Hematopoietic multipotent progenitor cell treated with erythropoietin and hydrocortisone succinate and interleukin-3 and kit ligand, for 8 days (in vitro differentiated cells): ENCODE measurements at places on chromosomes 16 and 17.
A peak's percentile ranks its signal among the peaks of the same experiment; 100 is the strongest.

DNA sequence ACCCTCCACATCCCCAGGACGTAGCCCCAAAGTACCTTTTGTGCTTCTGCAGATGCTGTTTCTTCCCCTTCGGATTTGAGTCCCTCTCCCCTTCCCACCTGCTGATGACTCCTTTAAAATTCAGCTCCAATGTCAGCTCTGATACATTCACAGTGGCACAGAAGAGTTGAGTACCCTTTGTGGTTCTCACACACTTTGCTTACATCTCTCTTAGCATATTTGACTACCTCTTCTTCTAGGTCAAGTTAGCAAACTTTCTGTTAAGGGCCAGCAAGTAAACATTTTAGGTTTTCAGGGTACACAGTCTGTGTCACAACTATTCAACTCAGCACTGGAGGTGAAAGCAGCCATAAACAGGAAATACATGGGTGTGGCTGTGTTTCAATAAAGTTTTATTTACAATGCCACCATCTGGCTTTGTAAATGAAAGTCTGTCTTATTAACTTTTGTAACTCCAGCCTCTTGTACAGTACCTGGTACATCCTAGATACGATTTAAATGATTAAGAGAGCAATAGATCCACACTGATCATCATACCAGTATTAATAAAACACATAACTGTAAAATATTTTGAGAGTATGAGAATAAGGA is 161.7 kb downstream of the SOX9 start:
- no peak for DNase-seq

- no peak for DNase-seq
Measured at GRCh38 chr17:17944743-17945142, 27.5 kb downstream of the TOM1L2 start.

GRCh38 chr17:5640726-5641125 is 56.4 kb upstream of the NLRP1 start:
- DNase-seq: no peak

- no peak for DNase-seq
Measured at GRCh38 chr17:64614266-64615027, 47.7 kb downstream of the SMURF2 start.

DNA sequence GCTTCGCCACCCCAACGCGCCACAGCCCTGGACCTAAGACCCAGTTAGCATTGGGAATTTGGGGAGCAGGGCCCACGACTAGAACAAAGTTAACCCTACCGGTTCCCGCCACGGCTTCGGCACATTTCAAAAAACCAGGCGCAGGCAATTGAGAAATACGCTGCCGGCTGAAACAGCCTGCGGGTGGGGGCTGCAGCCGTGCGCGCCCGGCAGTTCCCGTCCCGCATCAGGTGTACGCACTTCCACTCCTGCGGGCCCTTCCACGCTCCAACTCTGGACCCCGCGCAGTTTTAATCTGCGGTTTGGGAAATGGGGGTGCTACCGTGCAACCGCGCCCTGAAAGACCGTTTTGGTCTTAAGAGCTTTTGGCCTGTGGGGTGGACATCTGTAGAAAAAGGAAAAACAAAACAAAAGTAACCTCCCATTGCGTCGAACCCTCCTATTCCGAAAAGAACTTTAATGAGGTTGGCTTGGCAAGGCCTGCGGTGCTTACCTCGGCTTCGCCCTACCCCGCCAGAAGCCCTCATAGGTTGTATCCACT is 7.1 kb downstream of the IRX5 start:
- DNase-seq: no peak

GRCh38 chr17:80839970-80840369 is 151.7 kb upstream of the CHMP6 start:
- DNase-seq: no peak

- no peak for DNase-seq
Measured at GRCh38 chr16:73973174-73973573, 323.4 kb upstream of the PSMD7 start.

DNA sequence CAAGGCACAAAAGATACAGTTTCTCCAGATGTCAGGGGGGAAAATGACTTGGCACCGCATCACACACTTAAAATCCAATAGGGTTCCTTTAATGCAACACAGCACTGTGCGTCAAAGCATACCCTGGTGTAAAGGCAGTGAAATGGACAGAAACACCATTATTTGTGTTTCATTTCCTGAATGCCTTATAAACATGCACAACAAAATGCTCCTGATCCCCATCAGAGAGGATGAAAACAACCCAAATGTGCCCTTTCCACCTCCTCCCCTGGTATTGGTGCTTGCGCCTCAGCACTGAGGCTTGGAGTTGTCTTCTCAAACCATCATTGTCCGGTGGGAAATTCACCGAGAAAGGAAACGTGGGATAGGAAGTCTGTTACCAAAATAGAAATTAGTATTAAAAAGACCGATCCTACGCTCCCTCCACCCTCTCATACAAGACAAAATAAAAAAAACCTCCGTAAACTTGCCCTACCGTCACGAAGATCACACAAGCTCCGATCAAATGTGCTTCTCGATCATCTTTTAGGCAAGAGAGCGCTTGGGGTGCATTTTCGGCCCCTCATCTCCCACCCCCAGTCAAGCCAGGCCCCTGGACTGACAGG is 722 bp downstream of the CDC27 start:
- DNase-seq: peak; percentile 69

DNA sequence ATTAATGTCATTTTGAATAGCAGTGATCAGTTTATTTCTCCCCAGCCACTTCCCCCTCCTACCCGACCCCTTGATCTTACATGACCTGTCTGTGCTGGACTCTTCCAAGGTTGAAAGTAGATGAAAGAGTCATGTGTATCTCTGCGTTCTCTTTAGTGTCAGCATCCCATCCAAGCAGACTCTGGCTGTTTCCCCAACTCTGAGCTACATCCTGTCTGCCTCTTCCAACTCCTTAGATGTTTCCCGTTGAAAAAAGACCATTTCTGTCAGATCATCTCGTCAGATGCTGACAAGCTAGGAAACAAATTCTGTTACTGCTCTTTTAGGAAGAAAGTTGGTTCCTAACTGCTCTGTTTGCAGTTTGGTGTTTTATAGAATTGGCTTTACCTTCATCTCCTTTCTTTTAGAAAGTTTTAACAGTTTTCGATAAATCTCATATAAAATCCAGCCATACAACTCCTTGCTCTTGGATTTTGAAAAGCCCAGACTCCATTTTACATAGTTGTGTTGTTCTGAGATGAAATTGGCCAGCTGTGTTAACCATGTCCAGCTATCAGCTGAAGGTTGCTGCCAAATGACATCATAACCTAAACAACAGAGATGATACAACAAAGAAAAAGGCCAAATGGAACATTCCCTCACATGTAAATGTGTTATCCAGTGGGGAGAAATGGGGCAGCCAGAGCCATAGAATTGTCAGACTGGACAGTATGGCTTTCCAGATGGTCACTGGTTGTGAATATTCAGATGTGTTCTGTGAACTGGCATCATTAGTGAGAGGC is 43.5 kb downstream of the CYB561 start:
- no peak for DNase-seq

DNA sequence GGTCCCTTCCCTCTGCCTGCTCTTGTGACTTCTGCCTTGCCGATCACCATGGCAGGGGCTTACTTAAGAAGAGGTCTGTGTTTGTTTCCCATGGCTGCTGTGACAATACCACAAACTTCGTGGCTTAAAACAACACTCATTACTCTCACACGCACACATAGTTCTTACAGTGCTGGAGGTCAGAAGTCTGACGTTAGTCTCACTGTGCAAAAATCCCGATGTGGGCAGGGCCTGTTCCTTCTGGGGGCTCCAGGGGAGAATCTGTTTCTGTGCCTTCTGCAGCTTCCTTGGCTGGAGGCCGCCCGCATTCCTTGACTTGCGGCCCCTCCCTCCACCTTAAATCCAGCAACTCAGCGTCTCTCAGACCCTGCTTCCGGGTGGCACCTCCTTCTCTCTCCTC is 249.2 kb upstream of the GSE1 start:
- DNase-seq: no peak

GRCh38 chr16:4038448-4038847 is 77.8 kb downstream of the ADCY9 start:
- DNase-seq: no peak

DNA sequence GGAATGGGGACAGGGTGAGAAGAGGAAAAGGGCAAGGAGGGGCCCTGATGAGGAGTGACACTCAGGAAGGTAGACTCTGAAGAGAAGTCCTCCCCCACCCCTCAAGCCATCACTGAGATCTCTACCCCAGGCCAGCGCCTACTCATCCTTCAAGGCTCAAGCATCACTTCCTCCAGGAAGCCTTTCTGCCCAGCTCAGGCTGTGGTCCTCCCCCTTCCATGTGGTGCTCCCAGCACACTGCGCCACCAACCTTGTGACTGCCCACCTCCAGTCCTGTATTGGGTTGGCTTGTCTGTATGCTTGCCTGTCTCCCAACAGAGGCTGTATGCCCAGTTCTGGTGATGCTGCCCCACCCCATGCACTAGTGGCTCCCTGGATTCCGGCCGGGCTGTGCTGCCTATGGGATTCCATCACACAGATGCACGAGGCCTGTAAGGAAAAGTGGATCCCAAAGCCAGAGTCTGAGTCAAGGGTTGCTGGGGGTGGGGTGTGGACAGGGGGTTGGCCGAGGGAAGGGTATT is 19.8 kb upstream of the ZFP90 start:
- DNase-seq: no peak

DNA sequence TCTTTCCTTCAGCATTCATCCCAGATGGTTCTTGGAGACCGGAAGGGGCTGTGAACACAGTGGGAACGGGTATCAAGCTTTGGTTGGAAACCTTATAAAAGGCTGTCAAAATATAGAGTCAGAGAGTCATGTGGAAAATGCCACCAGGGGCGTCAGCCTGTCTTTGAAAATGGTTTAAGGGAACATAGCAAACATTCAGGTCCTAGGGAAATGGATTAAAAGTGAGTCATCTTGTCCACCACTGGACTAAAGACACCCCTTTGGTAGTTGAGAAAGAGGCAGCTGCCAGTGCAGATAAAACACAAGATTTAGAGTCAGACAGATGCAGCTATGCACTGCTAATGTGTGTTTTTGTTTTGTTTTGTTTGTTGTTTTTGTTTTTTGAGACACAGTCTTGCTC is 47.8 kb upstream of the BCO1 start:
- no peak for DNase-seq

DNA sequence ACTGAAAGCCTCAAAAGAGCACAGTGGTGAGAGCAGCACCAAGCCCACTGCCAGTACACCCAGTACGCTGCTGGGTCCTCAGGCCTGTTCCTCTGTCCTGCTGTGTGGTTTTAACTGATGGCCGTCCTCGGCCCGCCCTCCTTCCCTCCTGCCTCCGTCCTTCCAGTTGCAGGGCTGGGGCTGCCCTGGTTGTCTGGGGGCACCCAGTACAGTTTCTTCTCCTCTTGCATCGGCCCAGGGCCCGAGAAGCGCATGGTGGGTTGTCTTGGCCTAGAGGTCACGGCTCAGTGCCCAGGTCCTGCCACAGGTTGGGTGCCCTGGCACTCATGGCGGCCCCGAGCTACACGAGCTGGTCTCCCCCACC is 70.8 kb upstream of the KCTD5 start:
- no peak for DNase-seq

DNA sequence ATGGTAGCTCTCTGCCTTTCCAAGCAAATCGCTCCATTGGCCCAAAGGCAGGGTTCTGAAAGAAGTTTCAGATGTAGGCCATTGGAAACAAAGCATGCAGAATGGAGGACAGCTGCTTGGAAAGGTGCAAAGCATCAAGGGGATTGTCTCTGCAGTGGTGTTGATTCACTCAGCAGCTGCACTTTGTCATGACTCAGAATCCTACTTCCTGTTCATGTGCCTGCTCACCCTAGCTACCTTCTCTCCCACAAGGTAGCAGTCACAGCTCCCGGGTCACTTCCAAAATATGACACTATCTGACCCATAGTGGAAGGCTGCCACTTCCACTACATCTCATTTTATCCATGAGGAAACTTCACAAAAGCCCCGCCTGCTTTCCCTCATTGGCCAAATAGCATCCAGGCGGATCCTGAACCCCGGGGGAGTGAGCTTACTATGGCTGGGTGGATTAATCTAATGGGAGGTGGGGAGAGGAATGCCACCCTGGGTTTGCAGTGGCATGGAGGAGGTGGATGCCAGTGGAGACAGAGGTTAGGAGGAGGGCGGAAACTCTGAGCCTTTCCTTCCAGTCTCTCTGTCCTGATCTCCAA is 74.7 kb upstream of the NKD1 start:
- DNase-seq: no peak

DNA sequence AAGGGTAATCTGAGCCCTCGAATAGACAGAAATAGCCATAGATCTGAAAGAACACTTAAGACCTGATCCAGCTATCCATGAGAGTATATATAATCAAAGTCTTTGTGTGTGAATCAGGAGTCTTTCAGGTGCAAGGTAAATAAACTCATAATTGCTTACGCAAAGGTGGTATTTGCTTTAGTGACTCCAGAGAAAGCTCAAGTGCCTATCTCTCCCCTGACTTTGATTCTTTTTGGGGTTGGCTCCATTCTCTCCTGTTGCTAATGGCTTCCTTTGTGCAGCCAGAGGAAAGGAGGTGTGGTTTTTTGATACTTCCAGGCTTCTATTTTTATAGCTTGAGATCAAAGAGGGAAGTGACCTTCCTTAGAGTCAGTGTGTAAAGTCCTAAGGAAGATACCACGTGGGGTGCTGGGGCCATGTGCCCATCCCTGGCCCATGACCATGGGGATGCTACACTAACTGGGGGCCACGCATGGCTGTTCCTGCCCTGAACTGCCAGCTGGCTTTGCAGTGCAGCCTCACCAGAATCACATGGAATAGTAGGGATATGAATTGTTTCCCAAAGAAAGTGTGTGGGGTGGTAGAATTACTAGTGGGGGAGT is 45.8 kb downstream of the TENT4B start:
- DNase-seq: no peak

- DNase-seq: no peak
Measured at GRCh38 chr16:48146710-48147109, 9.1 kb downstream of the ABCC12 start.

DNA sequence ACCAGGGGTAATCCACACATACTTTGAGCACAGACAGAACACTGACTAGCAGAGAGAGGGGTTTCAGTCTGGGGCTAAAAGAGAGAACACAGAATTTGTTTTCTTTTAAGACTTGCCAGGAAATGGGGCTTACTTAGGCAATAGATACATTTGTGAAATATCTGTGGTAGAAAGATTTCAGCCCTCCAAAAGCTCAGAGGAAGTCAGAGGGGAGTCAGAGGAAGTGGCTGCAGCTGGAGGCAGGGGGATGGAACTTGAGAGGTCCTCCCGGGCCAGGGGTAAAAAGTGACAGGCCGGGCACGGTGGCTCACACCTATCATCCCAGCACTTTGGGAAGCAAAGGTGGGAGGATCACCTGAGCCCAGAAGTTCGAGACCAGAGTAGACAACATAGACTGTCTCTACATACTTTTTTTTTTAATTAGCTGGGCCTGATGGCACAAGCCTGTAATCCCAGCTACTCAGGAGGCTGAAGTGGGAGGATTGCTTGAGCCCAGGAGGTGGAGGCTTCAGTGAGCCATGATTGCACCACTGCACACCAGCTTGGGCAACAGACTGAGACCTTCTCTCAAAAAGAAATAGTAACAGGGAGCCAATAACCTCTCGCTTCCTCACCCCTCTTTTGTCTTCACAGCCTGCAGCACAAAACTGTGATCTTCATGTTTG is 49.9 kb downstream of the NLRC5 start:
- DNase-seq: peak; percentile 5

- DNase-seq: no peak
Measured at GRCh38 chr16:49788986-49789385, 66.9 kb downstream of the ZNF423 start.

- DNase-seq: no peak
Measured at GRCh38 chr16:67977005-67977404, 3.3 kb downstream of the DPEP3 start.

GRCh38 chr16:51538707-51539498 is 387.8 kb upstream of the SALL1 start:
- DNase-seq: no peak
